ENCODE measurements at places on chromosomes 13 and 19.

- no peak for DNase-seq
Observed at GRCh38 chr19:15935167-15935702, 906 bp upstream of the CYP4F11 start.

DNA sequence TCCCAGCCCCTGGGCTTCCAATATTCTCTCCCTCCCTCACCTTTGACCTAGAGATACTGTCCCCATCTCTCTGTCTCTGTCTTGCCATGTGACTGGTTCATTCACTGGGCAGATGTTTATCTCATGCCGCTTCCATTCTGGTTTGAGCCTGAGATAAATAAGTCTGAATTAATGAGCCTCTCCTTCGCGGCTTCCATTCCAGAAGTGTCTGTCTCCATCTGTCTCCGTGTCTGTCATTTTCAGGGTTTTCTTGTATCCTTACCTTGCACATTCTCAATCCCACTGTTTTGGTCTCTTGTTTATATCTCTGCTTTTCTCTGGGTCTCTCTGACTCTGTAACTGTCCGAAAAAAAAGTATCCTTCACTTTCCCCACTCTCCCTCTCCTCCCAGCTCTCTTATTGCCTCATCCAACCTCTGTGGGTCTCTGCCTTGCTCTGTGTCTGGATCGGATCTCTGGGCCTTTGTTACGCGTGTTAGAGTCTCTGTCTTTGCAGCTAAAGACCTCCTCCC is 4.3 kb downstream of the SPHK2 start:
- no peak for DNase-seq

DNA sequence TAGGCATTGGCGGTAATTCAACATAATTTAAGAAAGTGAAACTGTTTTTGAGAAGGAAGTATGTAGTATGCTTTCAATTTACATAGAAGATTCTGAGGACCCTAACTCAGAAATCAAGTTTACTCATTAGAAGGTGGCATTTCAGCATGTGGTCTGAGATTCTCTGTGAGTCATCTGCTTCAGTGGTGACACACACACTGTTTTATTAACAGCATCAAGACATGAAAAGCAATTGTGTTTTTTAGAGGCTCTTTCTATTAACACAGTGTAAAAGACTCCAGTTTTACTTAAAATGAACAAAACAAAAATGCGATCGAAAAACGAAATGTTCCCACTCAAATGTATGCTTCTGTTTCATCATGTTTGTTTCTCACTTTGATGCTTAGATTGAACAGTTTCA is 802.1 kb upstream of the SLITRK6 start:
- no peak for DNase-seq

DNA sequence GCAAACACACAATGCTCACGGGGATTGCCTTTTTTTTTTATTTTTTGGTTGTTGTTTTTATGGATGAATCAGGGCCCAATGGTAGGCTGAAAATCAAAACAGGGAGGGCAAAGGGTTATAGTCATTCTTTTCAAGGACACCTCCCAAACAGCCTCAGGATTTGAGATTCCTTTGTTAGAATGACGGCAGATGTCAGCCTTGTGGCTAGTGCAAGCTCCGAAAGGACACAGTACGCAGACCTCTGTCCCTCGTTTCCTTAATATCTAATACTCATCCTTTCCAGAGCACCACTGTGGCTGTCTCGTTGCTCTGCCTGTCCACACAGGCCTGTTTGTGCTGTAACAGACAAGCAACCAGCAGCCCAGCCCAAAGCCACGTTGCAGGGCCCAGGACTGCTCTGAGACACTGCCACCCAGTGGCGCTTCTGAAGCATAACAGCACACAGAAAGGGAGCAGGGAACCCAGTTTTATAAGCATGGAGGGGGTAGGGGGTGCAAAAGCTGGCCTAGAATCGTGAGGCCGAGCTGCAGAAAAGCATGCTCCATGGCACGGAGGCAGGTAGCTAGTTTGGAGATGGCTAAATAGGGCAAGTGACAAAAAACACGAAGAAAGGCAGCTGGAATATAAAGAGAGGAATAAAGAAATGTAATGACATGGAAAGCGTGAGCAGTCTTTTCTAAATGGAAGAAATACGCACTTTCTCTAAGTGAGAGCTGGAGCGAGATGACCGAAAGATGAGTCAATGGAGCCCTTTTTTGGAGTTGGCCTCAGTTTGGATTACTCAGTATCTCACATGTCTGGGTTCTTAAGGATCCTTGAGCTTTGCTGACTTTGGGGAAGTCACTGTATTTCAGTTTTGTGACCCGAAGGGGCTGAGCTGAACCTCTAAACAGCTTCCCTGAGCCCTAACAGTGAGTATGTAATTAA is 40.7 kb upstream of the MEDAG start:
- DNase-seq = peak; percentile 81

- DNase-seq = peak; percentile 60
Observed at GRCh38 chr19:7191946-7192691, 102.1 kb downstream of the INSR start.

- peak; percentile 89 for DNase-seq
Observed at GRCh38 chr13:78603240-78603957, at the start of gene POU4F1. Gene POU4F1, minus strand, starts transcription at chr13:78603552. Its CDS starts 226 bp downstream, at chr13:78603326.

DNA sequence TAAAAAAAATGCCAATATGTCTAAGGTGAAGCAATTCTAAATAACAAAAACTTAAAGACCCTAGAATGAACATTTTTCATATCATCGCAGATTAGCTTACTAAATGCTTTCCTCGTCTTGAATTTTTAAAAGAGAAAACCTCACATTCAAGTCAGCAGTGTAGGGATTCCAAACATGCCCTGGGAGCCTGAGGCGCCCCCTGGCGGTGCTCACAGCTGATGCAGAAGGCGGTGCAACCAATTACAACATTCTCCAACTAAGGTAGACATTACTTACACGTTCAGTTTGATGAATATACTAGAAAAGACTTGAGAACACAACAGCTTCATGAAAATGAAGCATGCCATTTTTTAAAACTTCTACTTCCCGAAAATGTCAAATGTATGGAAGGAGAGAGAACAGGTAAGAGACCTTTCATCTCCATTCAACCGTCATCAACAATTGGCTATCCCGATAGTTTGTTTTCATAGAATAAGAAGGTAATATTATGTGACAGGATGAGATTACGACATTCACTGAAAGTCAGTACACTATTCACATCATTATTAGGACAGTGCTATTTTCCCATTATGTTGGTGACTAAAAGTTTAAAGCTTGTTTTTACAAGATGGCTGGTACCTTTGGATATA is 304.4 kb downstream of the DCLK1 start:
- no peak for DNase-seq

DNA sequence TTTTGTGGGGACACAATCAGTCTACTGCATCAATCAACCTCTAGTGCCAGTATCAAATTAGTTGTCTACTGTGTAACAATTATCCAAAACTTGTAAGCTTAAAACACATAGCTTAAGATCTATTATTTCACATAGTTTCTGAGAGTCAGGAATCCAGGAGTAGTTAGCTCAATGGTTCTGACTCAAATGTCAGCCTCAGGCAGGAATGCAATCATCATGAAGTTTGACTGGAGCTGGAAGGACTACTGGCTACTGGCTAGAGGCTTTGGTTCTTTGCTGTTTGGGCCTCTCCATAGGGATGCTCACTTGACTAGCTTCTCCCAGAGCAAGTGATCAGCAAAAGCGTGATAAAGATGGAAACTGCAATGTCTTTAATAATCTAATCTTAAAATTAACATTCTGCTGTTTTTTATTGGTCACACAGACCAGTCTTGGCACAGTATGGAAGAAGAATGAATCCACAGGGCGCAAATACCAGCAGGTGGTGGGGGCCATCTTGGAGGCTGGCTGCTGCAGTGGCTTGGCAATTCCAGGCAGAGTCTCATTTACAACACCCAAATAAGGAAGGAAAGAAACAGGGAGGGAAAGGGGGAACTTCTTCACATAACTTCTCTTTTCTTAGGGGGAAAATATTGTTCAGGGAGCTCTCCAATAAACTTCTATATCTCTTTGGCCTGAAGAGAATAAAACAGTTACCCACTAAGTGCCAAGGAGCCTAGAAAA is 15.7 kb downstream of the CAB39L start:
- no peak for DNase-seq

GRCh38 chr19:39257227-39257626 is 8.6 kb upstream of the IFNL4 start:
- no peak for DNase-seq

DNA sequence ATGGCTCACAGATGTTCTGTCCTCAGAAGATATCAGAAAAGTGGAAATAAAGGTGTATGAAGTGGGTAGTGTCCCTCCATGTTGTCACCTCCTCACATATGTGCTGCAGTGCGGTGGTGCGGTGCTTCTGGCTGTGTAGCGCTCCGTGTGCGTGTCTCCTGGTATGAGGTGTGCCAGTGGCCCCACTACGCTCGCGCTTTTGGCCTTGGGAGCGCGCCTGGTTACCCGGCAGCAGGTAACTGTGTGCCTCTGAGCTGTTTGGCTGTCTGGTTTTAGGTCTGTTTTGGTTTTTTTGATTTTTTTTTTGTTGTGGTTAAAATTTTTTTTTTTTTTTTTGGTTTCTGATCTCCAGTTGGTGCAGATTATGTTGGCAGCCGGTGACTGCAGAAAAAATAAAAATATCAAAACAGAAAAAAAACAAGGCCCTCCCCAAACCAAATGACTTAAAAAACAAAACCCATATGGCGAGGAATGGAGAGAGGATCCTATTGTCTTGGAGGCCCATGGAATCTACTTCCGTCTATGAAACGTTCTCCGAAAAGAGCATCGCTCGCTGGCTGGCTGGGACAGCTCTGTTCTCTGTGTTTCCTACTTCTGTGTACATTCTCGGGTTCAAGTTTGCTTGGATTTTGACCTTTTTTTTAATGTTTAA is 7.9 kb downstream of the HNRNPL start:
- DNase-seq = no peak

DNA sequence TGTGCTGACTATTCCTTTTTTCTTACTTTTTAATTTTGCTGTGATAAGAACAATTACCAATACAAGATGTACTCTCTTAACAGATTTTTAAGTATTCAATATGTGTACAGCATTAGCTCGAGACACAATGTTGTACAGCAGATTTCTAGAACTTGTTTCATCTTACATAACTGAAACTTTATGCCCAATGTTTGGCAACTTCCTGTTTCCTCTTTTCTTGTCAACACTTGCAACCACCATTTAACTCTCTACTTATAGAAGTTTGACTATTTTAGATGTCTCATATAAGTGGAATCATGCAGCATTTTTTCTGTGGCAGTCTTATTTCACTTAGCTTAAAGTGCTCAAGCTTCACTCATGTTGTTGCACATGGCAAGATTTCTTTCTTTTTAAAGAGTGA is 1426.8 kb downstream of the SLITRK5 start:
- no peak for DNase-seq

GRCh38 chr19:9565900-9566705 is 18.2 kb downstream of the ZNF121 start:
- DNase-seq = no peak

DNA sequence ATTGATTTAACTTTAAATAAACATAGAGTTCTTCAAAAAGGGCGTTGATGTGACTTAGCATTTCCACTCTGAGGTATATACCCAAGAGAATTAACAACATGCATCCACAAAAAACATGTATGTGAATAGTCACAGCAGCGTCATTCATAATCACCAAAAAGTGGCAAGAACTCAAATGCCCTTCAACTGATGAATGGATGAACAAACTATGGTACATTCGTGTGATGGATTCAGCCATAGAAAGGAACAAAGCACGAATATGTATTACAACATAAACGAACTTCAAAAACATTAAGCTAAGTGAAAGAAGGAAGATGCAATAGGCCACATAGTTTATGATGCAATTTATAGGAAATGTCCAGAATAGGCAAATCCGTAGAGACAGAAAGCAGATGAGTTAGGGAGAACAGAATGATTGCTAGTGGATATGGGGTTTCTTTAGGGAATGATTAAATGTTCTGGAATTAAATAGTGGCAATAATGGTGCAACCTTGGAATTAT is 72.3 kb upstream of the UQCRFS1 start:
- DNase-seq = no peak

DNA sequence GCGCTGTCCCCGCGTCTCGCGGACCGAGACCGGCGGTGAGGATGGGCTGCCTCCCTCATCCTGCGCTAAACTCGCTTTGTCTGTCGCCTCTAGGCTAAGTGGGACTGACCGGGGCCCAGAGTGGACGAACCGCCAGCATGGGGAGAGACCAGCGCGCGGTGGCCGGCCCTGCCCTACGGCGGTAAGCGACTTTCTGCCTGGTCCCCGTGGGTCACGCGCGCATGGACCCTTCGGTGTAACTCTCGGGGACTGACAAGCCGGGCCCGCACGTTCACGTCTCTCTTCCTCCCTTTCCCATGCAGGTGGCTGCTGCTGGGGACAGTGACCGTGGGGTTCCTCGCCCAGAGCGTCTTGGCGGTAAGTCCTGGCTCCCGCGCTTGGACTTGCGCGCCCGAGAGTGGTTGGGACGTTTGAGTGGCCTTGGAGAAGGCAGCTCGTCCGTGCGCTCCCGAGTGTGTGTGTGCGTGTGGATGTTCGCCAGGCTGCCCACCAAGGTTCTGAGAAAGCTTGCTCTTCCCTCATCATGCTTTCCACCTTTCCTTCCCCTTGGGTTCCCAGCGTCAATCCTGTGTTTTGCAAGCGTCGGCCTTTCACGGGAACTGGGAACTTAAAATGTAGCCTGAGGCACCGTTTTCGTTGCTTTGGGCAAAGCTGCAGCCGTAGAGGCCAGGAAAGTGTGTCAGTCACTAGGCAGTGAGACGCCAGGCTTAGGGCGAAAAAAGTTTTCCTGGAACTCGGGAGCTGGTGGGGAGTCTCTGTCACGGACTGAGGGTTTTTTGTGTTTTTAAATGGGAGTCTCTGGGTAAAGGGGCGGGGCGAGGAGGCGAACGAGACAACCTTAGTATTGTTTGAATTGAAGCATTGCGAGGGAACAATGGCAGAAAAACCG is 927 bp downstream of the COL4A2 start:
- DNase-seq = no peak

GRCh38 chr13:104289400-104289799 is 1223.2 kb upstream of the SLC10A2 start:
- no peak for DNase-seq

DNA sequence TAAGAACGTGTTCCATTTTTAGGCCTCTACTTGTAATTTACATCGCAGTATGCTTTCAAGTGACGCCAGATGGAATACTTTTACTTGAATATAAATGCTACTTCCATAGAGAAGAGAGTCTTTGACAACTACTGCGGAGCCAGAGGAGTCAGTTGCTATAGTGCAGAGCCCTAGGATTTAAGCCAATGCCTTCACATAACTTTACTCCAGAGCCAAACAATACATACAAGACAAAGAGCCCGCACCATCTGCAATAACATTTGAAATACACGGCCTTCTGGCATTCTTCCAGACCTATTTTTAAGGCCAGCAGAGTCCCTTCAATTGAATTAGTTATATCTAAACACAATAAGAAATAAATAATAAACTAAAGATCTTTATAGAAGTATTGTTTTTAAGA is 59.4 kb downstream of the XPO4 start:
- DNase-seq = no peak
